ENCODE measurements at places on chromosomes 3 and 15.

DNA sequence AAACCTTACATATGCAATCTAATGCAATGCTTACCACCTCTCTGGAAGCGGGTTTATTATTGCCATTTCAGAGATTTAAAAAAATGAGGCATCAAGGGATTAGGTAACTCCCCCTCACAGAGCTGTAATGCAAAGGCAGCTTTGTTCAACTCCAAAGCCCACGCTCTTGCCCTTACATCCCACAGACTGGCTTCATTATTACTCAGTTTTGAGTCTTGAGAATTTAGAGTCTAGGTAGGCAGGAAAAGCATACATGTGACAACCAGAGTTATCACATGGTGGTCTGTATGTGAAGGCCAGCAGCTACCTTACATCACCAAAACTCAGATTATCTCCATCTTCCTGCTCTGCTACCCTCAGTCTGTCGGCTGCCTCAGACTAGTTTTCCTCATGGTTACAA lies 326.9 kb downstream of the UACA start:
- DNase-seq: no peak

DNA sequence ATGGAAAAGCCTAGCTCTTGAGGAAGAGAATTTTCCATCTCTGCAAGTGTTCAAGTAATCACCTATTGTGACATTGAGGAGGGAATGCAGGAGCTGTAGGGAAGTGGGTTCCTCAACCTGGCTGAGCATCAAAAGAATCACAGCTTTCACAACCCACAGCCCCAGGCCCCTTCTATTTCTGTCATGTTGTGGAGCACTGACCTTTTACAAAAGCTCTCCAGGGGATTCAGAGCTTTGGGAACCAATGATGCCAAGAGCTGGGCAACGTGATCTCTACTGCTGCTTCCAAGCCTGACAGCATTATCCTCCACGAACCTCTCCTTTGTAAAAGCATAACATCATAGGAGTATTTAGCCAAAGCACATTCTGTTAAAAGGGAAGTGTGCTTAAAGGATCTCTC lies 231.1 kb downstream of the ADAMTS9 start:
- DNase-seq: no peak

GRCh38 chr3:57226176-57226575 lies 1.4 kb upstream of the APPL1 start:
- DNase-seq: no peak

- no peak for DNase-seq
These were observed 661.6 kb upstream of the CBLB start for GRCh38 chr3:106530367-106530766.

GRCh38 chr3:58535531-58536500 lies 1.2 kb downstream of the ACOX2 start:
- no peak for DNase-seq

DNA sequence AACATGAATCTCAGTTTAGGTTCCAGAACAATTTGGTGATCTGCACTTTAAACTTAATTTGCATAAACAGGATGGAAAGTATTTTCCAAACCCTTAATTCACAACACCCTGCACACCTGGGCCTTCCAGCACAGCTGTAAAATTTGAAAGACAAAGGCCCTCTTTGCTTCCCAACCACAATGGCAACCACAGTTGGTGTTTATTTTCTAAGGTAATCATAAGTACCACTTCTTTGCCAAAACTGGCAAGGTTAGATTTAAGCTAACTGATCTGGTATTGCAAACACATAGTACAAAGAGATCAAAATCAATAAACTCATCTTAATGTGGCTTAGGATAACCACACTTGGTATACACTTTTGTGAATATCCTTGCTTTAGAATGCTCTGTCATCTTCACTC lies 4.1 kb downstream of the LRIG1 start:
- no peak for DNase-seq
